ENCODE measurements at places on chromosomes 1 and 21.

DNA sequence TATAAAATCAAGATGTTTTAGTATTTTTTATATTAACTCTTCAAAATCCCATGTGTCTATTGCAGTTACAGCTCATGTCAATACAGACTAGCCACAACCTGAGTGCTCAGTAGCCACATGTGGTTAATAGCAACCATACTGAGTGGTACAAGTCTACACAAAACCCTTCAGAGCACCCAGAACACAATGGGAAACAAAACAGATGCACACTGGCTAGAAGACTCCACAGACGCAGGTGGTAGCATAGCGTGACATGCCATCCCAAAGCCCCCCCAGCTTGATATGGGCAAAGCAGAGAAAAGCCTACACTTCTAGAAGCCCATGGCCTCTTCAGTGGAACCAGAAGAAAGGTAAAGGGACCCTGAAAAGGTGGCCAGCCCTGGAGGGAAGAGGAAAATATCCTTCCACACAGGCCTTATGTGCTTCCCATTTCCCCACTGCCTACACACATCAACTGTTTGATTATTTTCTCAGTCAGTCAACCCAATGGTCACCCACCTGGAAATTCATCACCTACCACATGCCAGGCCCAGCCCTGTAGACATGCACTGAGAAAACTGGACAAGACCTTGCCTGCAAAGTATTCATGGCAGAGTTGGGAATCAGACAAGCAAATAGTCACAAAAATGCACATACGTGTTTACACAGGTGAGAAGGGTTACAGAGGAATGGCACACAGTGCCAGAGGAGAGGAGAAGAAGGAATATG is 175.0 kb downstream of the VAV3 start:
- no peak for DNase-seq

- no peak for DNase-seq
These were observed 1422.5 kb downstream of the KCNT2 start for GRCh38 chr1:195185736-195186135.

- DNase-seq = no peak
These were observed 15.5 kb downstream of the ST3GAL3 start for GRCh38 chr1:43722810-43723209.

DNA sequence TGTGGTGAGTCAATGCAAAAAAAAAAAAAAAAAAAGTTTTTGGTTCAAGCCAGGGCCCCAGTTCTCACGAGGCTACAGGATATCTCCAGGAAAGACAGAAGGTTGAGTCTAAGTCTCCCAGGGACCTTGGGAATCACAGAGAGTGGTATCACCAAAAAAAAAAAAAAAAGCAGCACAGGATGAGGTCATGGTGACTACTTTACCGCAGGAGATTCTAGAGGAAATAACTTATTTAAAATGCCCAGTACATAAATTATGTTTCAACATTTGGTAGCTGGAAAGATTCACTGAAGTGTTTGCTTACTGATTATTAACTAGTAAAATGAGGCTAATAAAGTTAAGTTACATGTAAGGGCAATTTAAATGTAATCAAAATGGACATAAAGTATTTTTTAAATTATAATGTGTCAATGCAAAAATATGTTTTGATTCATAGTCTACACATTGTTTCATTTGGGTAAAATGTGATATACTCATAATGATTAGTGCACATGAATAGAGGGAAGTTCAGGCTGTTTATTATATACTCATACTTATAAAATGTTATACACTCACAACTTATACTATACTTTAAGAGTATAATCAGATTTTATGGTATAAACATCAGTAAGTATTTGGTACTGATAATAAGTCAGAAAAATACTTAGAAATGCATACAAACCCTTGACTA is 84.1 kb downstream of the PLPPR5 start:
- no peak for DNase-seq

GRCh38 chr1:110630839-110631663 is 24.9 kb upstream of the KCNA2 start:
- peak; percentile 76 for DNase-seq

GRCh38 chr1:44014365-44015104 is 16.7 kb downstream of the SLC6A9 start:
- DNase-seq = no peak

GRCh38 chr1:8402109-8402710 is 84.3 kb downstream of the SLC45A1 start:
- DNase-seq = no peak

DNA sequence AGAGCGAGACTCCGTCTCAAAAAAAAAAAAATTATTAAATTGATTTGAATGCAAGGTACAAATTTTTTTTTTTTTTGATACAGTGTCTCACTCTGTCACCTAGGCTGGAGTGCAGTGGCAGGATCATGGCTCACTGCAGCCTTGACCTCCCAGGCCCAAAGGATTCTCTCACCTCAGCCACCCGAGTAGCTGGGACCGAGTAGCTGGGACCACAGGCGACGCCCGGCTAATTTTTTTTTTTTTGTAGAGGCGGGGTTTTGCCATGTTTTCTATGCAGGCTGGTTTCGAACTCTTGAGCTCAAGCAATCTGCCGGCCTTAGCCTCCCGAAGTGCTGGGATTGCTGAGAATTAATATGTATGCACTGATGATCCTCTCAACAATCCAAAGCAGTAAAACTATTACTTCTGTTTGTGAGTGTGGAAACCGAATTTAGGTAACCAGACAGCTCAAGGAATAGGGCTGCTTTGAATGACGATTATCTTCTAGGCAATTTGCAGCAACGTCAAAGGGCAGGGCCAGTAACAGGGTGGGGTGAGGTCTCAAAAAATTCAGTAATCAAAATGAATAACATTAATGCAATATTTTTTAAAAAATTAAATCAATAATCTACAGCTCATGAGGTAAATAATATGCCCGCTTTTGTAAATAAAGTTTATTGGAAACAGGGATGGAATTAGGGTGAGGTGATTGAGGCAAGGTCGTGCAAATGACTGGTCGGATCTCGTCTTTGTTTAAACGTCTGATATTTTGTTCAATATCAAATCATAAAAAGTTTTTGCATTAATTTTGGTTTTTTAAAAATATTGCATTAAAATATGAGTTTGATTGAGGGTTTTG is 1.2 kb downstream of the CLSPN start:
- DNase-seq = no peak

DNA sequence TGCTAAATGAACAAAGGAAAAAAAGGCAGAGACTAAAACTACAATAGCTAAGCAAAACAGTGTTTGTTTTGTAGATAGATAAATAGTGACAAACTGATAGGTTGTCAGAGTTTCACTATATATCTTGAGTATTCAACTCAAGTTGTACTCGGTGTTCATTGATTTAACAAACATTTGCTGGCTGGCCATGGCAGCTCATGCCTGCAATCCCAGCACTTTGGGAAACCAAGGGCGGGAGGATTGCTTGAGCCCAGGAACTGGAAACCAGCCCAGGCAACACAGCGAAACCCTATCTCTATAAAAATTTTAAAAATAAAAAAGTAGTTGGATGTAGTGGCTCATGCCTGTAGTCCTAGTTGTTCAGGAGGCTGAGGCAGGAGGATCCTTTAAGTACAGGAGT is 17.3 kb downstream of the C1orf185 start:
- DNase-seq = no peak

GRCh38 chr1:228827019-228827418 is 91.7 kb downstream of the RHOU start:
- DNase-seq = no peak

- DNase-seq = no peak
These were observed 66.5 kb downstream of the PRRX1 start for GRCh38 chr1:170730438-170730837.

DNA sequence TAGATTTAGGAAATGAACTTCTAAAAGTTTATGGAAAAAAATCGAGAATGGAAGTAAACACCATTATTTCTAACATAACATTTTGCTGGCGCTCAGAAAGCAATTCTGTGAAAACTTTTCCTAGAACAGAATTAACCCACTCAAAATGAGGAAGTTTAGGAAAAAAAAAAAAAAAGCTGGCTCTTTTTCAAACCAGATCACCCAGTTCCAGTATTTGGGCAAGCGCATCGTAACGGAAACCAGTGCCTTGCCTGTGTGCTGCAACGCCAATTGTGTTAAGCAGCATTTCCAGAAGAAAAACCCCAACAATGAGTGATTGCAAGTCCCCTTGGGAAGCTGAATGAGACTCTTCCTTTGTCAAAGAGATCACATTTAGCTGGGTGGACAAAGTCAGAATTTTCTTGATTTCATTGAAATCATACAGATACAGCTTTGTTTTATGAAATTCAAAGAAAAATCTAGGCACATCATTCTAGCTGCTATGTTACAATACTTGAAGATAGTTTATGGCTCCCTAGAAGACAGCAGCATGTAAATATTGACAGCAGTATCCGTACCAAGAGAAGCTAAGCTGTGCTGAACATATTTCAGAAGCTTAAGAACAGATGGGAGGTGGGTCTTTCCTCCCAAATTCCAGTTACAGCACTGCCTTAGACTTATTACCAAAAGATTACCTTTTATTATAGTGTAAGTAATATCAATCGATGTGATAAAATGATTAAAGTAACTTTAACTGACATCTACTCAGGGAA is 113.4 kb downstream of the ERG start:
- DNase-seq = no peak

GRCh38 chr1:150066838-150067183 is 765 bp upstream of the VPS45 start:
- DNase-seq = no peak

DNA sequence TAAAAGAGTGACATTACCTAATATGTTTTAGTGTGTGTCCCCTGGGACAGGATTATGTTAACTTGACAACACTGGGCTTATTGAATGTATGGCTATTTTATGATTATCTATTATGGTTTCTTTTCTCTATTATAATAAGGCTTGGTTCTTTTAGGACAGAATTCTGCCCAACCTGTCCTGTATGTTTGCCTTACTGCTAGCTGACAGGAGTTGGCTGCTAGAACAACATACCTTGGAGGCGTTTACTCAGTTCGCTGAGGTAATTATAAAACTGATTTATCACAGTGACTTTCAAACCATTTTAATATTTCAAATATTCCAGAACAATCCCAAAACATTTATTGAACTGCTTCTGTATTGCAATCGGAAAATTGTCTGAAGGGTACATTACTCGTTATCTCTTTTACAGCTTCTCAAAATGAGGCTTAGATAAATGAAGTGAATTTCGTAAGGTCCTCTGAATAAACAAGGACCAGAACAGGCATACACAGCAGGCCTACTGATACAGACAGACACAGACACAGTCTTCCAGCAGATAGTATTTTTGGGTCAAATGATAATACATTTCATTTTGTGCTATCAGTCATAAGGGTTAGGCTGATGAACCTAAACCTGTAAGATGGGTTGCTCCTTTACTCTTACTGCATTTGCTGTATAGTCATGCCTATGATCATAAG is 44.2 kb downstream of the SCYL3 start:
- no peak for DNase-seq

DNA sequence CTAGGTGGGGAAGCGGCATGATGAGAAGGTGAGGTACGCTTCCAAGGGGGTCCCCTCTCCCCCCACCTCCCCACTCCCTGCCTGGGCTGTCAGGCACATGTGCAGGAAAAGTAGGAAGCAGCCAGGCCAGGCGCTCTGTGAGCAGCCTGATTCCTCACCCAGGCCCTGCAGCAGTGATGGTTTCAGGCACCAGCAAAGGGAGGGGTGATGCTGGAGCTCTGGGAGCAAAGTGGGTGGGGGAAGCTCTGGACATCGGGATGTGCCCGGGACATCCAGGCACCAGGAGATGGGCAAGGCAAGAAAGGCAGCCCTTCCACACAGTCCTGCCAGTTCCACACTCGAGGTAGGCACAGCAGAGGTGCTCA is 106.1 kb downstream of the CRYAA start:
- peak; percentile 36 for DNase-seq

- peak; percentile 87 for DNase-seq
These were observed 800 bp downstream of the HIPK1 start for GRCh38 chr1:113929750-113930498.

All from CD8-positive, alpha-beta memory T cell (primary cell).